Osteocyte (in vitro differentiated cells): ENCODE measurements at places on chromosomes 5 and 9. TPM values are rescaled to one million over a fixed set of nuclear protein-coding genes. Genes with fewer than 3 reads are reported as not detected.
A peak's percentile ranks its signal among the peaks of the same experiment; 100 is the strongest.

SOHLH1 gene
- not detected in 2 replicates for total RNA-seq

- peaks cover 18% of the 10 kb centered on the region for H3K36me3 ChIP-seq
- no peak for DNase-seq
Observed at GRCh38 chr5:14440223-14440581, 141.4 kb upstream of the OTULINL start.

MARCHF11 gene
- not detected in 2 replicates for total RNA-seq

- H3K36me3 ChIP-seq = no peaks in the 10 kb centered on the region
- no peak for DNase-seq
- peaks cover 12% of the 10 kb centered on the region for H3K4me1 ChIP-seq
- H3K4me3 ChIP-seq = no peak overlapping the region
- H3K27me3 ChIP-seq = no peaks in the 10 kb centered on the region
Observed at GRCh38 chr9:84804951-84805694, 135.6 kb downstream of the NTRK2 start.

GRCh38 chr5:57414191-57414590 is 68.4 kb downstream of the ACTBL2 start:
- H3K27me3 ChIP-seq = peaks cover 6% of the 10 kb centered on the region
- H3K36me3 ChIP-seq = no peaks in the 10 kb centered on the region
- H3K4me1 ChIP-seq = peaks cover 14% of the 10 kb centered on the region
- H3K4me3 ChIP-seq = no peak overlapping the region

ITGA1 gene
- total RNA-seq = 143 and 150 TPM in 2 replicates

SLC45A2 gene
- total RNA-seq = not detected in 2 replicates

DNA sequence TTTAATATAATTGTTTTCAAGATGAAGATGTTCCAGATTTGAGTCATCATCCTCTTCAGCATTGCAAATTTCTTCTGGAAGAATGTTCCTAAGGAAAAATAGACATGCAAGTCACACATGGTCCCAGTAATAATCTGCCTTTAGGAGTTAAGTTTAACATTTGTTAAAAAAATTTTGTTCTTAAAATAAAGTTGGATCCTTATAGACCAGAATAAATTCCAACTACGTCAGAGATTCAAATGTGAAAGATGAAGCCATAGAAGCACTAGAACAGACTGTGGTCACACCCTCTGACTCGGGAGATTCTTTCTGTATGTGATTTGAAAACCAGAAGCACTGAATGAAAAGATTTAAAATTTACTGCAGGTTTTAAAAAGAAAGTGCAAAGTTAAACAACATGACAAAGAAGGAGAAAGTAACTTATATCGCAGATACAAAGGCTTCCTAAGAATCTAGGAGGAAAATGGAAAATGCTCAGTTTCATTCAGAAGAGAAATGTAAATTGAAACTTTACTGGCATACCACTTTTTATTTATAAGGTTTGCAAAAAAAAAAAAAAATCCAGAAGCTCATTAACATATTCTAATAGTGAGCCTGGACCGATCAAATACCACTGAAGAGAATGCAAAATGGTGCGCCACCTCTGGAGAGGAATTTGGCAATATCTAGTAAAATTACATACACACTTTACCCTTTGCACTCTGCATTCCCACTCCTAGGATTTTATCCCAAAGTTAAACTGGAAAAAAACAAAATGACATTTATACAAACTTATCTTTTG is 14.3 kb upstream of the ASPN start:
- H3K27ac ChIP-seq = peak overlapping the region; percentile 80
- no peaks in the 10 kb centered on the region for H3K27me3 ChIP-seq
- peak overlapping the region; percentile 39 for H3K4me3 ChIP-seq
- H3K36me3 ChIP-seq = peaks cover 22% of the 10 kb centered on the region
- H3K4me1 ChIP-seq = peaks cover 47% of the 10 kb centered on the region
